Bone marrow (tissue), 2 donors: ENCODE measurements at places on chromosomes 6 and 20.

DNA sequence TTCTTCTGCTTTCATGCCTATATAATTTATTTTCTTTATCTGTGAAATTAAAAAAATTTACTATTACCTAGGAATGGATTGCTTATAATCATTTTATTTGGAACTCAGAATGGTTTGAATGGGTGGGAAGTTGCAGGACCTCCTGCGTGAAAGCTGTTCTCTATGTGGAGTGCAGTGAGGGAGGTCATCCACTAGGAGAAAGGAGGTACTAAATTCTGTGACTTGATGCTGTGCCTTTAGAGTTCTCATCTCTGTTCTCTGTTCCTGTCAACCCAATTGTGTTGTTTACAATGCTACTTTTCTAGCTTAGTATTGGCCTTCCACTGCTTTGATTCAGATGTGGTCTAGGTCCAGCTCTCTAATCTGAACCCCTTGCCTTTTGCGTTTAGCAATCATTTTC lies 65.0 kb upstream of the HIVEP1 start:
- no peak for DNase-seq

- DNase-seq, result no peak
These were observed 166.7 kb downstream of the ESR1 start for GRCh38 chr6:151974061-151974617.

- DNase-seq, result no peak
These were observed 211.3 kb downstream of the ARID1B start for GRCh38 chr6:156988276-156989158.

DNA sequence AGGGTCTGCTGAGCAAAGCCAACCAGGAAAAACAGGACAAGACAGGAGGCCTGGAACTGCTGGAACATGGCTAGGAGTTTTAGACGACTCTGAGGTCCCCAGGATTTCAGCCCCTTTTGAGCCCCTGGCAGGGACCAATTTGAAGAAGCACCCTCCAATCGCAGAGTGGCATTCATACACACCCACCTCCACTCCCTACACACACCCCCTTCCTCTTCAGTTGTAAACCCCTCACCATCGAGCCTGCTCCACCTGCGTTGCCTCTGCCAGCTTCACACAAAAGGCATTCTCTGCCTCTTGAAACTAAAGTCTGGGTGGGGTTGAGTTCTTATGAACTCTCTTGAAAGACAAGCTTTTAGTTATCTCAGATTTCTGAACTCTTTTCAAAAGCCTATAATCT lies at the start of gene GPX6:
GPX6 (minus strand) TSS at position 118 of the 400 bp plus-strand sequence; CDS start at position 68, 50 bp downstream.
- DNase-seq, result no peak

DNA sequence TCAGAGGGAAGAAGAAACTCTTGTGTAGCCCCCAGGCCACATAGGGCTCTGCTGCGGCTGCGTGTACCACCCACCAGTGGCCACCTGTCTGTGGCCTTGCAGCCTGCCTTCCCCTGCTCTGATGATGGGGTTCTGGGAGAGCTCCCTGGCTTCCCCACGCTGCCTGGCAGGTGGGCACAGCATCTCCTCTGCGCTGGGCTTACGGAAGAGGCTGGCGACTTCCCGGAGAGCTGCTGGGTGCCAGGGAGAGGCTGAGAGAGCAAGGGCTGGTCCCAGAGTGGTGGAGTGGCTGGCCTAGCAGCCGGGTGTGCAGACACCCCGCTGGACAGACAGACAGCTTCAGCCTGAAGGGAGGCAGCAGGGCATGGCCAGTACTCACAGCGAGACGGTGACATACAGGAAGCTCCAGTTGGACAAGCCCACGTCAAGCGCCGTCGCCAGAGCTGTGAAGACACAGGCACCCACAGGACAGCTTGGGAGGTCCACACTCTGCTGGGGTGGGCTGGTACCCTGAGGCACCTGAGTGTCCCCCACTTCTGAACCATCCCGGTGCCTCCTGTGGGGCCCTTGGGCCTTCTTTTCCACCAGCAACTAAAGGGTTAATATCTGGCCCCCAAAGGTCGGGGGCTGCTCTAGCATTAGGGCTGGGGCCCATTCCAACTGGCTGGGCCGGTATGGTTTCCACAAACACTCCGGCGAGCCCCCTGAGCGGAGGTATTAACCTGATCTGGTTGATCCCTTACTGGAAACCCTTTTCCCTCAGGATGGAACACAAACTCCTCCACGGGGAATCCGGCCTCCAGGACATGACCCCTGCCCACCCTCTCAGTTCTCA lies 48.1 kb upstream of the CDH22 start:
- DNase-seq, result no peak

DNA sequence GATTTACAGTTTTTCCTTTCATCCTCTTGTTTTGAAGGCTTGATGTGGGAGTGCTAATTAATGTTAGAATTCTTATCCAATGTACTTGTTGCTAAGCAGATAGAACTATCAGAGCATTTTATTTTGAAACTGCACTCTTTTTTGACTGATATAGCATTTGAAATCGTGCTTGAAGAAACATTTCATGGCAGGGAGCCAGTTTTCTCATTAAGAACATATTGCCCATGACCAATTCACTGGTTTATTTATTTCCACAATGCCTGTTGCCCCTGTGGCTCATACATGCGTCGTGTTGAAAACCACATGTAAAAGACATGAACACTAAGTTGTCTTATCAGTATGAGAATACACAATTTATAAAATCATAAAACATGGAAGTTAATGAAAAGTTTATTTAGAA lies 479.7 kb upstream of the FLRT3 start:
- DNase-seq, result no peak

- DNase-seq, result no peak
These were observed 132.5 kb downstream of the FAXC start for GRCh38 chr6:99216959-99217358.

- DNase-seq, result no peak
These were observed 4.7 kb upstream of the CENPW start for GRCh38 chr6:126335210-126335609.

DNA sequence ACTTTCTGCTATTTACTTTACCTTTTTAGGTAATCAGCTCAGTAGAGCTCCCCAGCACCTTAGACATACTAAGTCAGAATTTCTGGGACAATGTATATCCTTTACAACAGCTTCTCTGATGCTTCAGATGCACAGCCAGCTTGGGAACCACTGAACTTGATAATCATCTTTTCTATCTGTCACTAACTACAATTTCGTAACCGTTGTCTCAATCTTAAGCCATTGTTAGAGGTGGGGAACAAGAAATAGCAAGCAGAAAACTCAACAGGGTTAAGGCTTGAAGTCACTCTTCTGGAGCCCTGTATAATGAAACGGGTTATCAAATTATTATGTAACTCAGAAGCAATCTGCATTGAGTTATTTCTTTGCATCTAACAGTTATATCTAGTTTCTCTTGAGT lies 47.1 kb downstream of the CD109 start:
- no peak for DNase-seq

DNA sequence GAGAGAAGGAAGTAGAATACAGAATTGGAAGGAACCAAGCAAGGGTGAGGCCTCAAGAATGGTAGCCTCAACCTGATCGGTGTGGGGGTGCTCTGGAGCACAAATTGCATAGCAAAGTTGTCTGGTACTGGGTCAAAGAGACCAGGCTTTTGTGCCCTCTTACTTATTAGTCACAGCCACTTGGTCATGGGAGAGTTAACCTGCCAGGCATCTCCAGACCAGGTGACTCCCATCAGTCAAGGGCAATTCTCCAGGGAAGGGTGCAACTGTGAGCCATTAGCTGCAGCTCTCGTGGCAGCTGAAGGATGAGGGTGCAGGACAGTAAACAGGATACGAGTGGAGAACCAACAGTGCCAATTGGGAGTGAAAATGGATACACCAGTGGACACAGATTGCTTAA lies 47.7 kb upstream of the PLCB4 start:
- DNase-seq, result no peak

DNA sequence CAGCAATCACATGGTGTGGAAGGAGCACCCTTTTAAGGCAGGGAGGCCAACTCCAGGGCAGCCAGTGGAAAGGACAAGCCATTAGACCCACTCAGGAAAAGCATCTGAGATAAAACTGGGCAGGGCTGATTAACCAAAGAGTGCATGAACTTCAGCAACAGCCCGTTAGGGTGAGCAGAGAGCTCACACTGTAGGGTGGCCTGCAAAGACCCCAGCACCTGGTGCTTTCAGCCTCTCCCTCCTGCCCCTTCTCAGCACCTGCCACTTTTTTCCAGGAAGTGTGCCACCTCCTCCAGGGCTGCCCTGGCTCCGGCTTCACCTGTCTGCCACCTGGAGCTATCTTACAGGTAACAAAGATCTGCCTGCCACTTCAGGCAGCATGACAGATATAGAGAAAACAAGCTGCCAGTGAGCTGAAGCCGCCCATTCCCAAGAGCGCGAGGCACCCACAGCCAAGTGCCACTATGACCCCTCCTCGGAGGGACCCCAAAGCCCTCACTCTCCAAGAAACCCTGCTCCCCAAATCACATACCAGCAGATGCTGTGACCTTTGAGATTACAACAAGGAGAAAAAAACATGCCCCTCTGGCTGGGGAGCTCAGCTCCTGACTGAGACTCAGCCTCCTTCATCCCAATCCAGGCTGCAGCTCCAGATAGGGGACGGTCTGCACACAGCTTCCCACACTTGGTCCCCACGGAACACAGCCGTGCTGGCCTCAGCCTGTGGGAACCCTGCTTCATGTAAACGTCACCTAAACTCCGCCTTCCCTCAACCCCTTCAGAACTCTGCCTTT lies 71.2 kb downstream of the ABHD12 start:
- DNase-seq, result no peak

DNA sequence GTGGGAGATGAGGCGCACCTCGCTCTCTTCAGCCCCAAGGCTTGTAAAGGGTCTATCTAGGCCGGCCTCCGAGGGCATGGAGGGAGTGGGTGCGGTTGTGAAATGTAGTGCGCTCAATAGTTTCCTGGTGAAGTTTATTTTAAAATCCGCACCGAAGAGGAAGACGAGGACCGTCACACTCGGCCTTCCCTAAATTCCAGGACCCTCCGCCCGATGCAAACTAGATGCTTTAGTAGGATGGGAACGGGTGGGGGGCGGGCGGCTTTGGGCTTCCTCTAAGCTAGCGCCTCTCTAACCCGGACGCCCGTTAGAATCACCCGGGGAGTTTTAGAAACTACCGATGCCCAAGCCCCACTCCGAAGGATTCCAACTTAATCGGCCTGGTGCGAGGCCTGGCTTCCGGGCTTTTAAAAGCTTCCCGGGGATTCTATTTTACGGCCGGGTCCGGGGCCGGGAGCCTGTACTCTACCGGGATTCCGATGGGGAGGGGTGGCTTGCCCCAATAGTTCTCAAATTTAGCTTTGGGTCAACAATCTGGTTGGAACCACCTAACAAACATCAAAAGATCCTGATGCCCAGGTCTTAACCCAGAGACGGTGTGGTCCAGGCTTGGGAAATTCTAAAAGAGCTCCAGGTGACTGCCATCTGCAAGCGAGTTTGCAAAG lies 548 bp upstream of the BCAS4 start:
- no peak for DNase-seq

DNA sequence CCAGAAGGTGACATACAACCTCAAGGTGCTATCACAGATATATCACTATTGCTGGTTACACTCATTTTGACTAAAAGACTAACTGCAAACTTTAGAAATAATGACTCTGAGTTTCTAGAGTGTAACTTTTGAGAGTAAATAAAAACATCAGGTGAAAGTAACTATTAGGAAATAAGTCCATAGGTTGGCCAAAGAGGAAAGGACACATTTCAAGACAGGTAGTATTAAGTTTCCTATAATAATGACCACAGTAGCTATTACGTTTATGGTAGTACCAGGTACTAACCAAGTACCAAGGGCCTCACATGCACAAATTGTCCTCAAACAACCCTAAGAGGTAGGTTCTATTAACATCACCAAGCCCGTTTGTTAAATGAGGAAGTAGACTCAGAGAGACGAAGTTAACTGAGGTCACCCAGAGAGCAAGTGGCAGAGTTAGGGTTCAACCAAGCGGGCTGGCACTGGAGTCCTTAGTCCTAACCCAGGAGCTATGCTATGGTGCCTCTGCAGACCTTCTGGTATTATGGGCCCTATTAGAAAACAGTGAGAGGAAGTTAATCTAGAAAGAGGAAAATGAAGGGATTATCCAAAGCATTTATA lies 36.8 kb downstream of the HEBP2 start:
- no peak for DNase-seq

GRCh38 chr20:21182832-21183563 lies 57.1 kb downstream of the KIZ start:
- DNase-seq, result no peak

DNA sequence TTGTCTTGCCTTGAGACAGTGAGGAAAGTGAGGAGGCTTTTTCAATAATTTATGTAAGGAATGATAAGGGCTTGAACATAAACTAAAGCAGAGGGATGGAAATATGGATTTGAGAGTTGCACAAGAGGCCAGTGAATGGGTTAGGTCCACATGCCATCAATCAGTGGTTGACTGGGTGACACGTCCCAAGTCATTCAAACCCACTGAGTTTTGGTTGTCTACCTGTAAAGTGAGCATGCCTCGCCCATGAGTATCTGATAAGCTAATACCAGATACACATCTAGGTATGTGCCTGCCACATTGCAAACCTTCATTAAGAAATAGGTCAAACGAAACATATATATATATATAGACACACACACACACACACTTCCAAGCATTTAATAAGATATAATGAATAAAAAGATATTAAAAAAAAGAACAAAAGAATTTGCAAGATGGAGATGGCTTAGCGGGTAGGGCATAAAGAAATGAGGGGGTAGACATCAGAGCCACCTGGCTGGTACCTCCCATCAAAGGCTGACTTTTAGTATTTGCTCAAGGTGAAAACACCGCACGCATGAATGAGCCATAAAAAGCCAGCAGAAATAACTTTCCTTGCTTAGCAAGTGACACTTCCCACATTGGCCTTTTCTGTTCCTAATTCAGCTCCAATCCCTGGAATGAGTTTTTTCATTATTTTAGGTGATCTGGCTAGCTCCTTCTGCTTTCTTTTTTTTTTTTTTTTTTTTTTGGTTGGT lies 109.1 kb upstream of the GGTLC1 start:
- DNase-seq, result no peak

- no peak for DNase-seq
These were observed 51.3 kb downstream of the RNASET2 start for GRCh38 chr6:166905013-166905412.

GRCh38 chr20:16262594-16262993 lies 310.7 kb downstream of the KIF16B start:
- DNase-seq, result no peak

DNA sequence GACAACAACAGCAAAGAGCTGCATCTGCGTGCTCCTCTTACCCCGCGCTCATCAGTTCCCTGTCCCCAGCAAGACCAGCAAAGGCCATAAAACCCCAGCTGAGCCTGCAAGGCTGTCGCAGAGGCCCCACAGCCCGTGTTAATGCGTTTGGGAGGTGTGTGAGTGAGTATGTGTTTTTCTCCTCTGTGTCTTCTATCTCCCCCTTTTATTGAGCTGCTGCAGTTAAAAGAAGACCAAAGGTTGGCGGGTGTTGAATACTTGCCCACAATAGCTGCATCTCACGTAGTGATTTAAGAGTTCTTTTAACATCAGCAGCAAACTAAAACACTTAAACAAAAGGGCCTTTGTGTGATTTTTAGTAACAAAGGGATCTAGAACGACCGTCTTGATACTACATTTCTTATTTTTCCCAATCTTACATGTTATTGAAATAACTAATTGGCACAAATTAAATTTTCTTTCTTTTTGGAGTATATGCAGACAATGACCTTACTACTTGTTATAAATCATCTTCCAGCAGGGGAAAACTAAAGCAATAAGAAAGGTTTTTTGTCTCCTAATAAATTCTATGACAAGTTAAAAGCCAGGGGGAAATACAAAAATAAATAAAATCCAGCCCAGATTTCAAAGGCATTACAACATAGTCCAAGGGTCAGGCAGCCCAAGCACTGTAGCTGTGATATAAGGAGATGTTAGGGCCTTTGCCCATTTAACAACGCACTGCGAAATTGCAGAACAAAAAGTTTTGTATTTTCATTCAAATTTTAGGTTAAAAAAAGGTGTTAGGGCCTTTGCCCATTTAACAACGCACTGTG lies 27.2 kb upstream of the CNKSR3 start:
- no peak for DNase-seq

GRCh38 chr6:154122195-154122925 lies 83.3 kb downstream of the OPRM1 start:
- DNase-seq, result no peak
